ENCODE measurements at places on chromosomes 5 and 9.

DNA sequence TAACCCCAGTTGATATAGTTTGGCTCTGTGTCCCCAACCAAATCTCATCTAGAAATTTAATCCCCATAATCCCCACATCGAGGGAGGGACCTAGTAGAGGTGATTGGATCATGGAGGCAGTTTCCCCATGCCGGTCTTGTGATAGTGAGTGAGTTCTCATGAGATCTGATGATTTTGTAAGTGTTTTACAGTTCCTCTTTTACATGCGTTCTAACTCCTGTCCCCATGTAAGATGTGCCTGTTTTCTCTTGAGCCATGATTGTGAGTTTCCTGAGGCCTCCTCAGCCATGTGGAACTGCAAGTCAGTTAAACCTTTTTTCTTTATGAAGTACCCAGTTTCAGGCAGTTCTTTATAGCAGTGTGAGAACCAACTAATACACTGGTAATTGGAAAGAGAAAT, 73.6 kb downstream of the CDH12 start:
- no peak for DNase-seq

GRCh38 chr9:127815512-127816361, 13.1 kb downstream of the FPGS start:
- DNase-seq: no peak

- no peak for DNase-seq
Measured at GRCh38 chr5:134567641-134568336, 42.3 kb downstream of the JADE2 start.

DNA sequence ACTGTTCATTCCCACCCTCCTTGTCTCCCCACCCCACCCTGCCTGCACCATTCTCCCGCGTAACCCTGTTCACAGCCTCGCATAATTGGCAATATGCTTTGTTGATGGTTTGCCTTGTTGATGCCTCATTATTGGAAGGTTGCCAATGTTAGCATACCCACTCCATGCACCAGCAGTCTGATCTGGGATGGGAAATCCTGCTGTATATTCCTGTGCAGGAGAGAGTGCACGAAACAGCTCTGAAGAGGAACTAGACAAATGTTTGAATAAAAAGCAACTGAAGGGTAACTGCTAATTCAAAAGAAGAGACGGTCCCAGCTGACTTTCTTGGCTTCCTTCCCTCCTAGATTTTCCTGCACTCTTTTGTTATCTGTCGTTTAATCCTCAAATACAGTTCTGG, 271.7 kb upstream of the TLE4 start:
- no peak for DNase-seq
